Heart left ventricle (tissue), 16 donors: ENCODE measurements at places on chromosomes 5 and 9. TPM values are rescaled to one million over a fixed set of nuclear protein-coding genes. Genes with fewer than 3 reads are reported as not detected.

KIF4B gene
- total RNA-seq = 0.21 TPM

POMT1 gene
- 18.2 TPM for total RNA-seq

WNK2 gene
- 186 TPM for total RNA-seq

POU5F2 gene
- 0.88 TPM for total RNA-seq

JAK2 gene
- total RNA-seq = 17.0 TPM

CCDC180 gene
- total RNA-seq = 4.9 TPM

TMEM215 gene
- total RNA-seq = not detected

LURAP1L gene
- total RNA-seq = 3.2 TPM

IL9 gene
- not detected for total RNA-seq

FBXW5 gene
- 147 TPM for total RNA-seq

IL3 gene
- not detected for total RNA-seq

ST8SIA4 gene
- 3.1 TPM for total RNA-seq
